ENCODE measurements at places on chromosomes 7 and 10. TPM values are rescaled to one million over a fixed set of nuclear protein-coding genes. Genes with fewer than 3 reads are reported as not detected.

SUPV3L1 gene
- total RNA-seq: 25.0 TPM

ADRA2A gene
- 2.3 TPM for total RNA-seq

STEAP2 gene
- 7.1 TPM for total RNA-seq

PITRM1 gene
- 44.0 TPM for total RNA-seq

ZCWPW1 gene
- total RNA-seq: 5.2 TPM

GPR37 gene
- total RNA-seq: 16.9 TPM

CAMK2B gene
- 5.9 TPM for total RNA-seq

SPDYE2 gene
- total RNA-seq: 0.04 TPM

DNA sequence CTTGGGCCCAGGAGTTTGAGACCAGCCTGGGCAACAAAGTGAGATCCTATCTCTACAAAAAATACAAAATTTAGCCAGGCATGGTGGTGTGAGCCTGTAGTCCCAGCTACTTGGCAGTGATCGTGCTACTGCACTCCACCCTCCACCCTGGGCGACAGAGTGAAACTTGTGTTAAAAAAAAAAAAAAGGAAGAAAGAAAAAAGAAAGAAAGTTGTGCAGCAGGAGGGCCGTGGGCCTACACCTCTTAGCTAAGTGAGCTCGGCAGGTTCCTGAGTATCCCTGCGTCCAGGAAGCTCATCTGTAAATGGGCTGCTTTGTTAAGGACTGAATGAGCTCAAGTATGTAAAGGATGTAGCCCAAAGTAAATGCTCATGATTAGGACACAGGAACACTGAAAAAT is 155.0 kb downstream of the RNF216 start:
- H3K27me3 ChIP-seq: no peaks in the 10 kb centered on the region
- H3K27ac ChIP-seq: no peak overlapping the region
- no peak overlapping the region for H3K4me3 ChIP-seq
- peaks cover 53% of the 10 kb centered on the region for H3K36me3 ChIP-seq
- peaks cover 46% of the 10 kb centered on the region for H3K4me1 ChIP-seq

- no peak overlapping the region for H3K27ac ChIP-seq
- H3K4me1 ChIP-seq: peaks cover 7% of the 10 kb centered on the region
- no peaks in the 10 kb centered on the region for H3K27me3 ChIP-seq
- no peaks in the 10 kb centered on the region for H3K36me3 ChIP-seq
- no peak for DNase-seq
Observed at GRCh38 chr7:148856578-148856881, 27.6 kb downstream of the EZH2 start.

DNA sequence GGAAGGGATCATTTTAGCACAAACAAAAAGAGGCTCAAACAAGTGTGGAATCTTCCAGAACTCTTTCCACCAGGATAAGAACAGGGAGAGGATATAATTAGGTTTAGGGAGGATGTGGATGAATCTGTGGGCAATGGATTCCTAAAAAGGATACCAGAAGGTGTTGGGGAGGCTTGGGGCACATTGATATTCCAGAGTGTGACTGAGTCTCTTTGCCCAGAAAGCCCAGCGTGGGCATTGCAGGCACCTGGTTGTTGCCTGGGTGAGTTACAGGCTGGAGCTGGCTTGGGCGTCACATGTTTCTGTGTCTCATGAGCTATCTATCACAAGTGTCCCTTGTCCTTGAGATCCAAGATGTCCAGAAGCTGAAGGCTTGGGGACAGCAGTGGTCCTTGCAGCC is 3.3 kb downstream of the COL26A1 start:
- no peak overlapping the region for H3K27ac ChIP-seq
- peaks cover 25% of the 10 kb centered on the region for H3K27me3 ChIP-seq
- H3K4me1 ChIP-seq: peaks cover 5% of the 10 kb centered on the region
- no peaks in the 10 kb centered on the region for H3K36me3 ChIP-seq
- H3K4me3 ChIP-seq: no peak overlapping the region
- no peak for DNase-seq

DNA sequence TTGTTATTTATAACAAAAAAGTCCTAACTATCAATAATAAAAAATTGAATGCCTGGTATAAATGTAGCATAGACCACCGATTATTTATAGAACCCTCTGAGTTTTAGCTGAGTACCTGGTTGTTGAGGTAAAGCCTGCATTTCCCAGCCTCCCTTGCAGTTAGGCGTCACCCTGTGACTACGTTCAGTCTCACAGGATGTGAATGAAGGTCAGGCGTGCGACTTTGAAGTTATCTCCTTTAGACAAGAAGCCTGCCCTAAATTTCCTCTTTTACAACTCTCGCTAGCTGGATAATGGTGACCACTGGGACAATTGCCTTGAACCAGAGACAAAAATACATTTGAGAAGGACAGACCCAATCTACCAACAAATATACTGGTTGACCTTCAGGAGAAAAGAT is 67.5 kb upstream of the TES start:
- no peaks in the 10 kb centered on the region for H3K4me1 ChIP-seq
- no peak overlapping the region for H3K27ac ChIP-seq
- H3K27me3 ChIP-seq: no peaks in the 10 kb centered on the region
- no peaks in the 10 kb centered on the region for H3K36me3 ChIP-seq
- no peak overlapping the region for H3K4me3 ChIP-seq

GRCh38 chr10:112820320-112820719 is 129.7 kb upstream of the TCF7L2 start:
- peaks cover 2% of the 10 kb centered on the region for H3K4me1 ChIP-seq
- H3K36me3 ChIP-seq: peaks cover 9% of the 10 kb centered on the region
- no peak overlapping the region for H3K27ac ChIP-seq
- H3K4me3 ChIP-seq: no peak overlapping the region

DNA sequence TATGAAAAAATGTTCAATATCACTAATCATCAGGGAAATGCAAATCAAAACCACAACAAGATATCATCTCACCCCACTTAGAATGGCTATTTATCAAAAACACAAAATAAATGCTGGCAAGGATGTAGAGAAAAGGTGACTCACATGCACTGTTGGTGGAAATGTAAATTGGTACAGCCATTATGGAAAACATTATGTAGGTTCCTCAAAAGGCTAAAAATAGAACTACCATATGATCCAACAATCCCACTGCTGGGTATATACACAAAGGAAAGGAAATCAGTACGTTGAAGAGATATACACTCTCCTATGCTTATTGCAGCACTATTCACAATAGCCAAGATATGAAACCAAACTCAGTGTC is 50.2 kb downstream of the CDK1 start:
- no peak for DNase-seq
- peak overlapping the region; percentile 77 for H3K27ac ChIP-seq

DNA sequence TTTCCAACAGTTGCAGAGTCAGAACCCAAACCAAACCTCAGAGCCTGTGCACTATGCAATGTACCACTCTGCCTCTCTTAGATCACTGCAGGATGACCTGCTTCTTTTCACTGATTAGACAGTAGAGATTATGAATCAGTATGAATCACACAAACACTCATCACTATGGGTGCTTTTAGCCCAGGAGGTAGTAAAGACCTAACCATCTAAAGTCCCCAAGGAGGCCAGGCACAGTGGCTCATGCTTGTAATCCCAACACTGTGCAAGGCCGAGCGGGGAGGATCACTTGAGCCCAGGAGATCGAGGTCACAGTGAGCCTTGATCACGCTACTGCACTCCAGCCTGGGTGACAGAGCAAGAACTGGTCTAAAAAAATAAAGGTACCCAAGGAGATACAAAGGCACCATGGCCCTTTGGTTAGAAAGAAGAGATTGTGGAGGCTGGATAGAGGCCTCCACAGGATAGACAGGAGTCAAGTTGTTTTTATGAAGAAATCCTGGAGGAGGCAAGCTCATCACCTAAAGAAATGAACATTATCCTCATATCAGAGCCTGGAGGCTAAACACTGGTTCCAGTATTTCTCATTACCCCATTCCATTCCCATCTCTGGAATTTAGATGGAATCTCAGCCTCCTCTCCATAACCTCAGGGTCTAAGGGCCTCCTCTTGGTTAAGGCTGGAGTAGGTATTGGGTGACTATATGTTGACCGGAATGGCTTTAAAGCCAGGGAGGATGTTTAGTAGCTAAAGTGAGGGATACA is 12.9 kb downstream of the SEC31B start:
- H3K36me3 ChIP-seq: peaks cover 37% of the 10 kb centered on the region
- no peak overlapping the region for H3K4me3 ChIP-seq
- H3K27me3 ChIP-seq: no peaks in the 10 kb centered on the region
- H3K4me1 ChIP-seq: no peaks in the 10 kb centered on the region

- no peak for DNase-seq
- no peak overlapping the region for H3K4me3 ChIP-seq
- H3K27me3 ChIP-seq: no peaks in the 10 kb centered on the region
- peaks cover 69% of the 10 kb centered on the region for H3K36me3 ChIP-seq
Observed at GRCh38 chr10:119428789-119429188, 113.7 kb downstream of the RGS10 start.

GRCh38 chr10:124285587-124286527 is 132.9 kb downstream of the OAT start:
- H3K27me3 ChIP-seq: no peaks in the 10 kb centered on the region
- H3K27ac ChIP-seq: no peak overlapping the region
- no peak for DNase-seq

DNA sequence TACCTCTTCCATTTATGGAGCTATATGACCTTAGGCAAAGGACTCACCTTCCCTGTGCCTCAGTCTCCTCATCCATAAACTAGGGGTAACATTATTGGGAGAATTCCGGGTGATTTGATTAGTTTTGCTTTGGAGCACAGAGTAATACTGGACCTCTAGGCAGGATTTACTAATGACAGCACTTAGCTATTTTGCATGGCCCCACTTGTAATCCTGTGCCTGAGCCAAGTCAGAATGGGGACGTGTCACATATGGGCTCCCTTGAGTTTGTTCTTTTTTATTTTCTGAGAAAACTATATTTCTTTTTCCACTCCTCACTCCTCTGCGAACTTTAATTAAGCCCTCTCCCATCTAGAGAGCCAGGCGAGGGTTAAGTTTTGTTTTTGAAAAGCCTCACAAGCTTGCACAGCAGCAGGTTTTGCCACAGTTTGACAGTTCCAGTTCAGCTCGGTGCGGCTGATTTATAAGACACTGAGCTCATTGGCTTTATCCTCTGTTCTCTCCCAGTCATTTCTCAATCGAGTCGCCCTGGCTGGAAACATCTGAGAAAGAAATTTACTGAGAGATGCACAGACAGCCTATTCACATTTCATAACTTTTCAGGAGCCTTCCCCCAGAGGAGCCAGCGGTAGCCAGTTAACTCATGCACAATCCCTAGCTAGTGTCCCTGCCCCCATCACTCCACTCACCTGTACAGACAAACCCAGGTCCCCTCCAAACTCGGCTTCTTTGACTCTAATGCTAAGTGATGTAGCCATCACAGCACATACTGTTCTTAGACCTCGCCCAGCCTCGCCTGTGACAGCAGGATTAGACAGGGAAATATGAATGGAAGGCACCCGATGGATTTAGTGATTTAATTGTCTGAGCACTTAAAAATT is 441.9 kb upstream of the NPVF start:
- no peaks in the 10 kb centered on the region for H3K36me3 ChIP-seq
- DNase-seq: peak; percentile 90
- H3K4me1 ChIP-seq: peaks cover 20% of the 10 kb centered on the region

- peaks cover 2% of the 10 kb centered on the region for H3K36me3 ChIP-seq
- H3K27ac ChIP-seq: no peak overlapping the region
- H3K27me3 ChIP-seq: no peaks in the 10 kb centered on the region
- peaks cover under 1% of the 10 kb centered on the region for H3K4me1 ChIP-seq
- no peak for DNase-seq
Observed at GRCh38 chr7:105890290-105890997, 14.0 kb upstream of the ATXN7L1 start.

- peaks cover 32% of the 10 kb centered on the region for H3K4me1 ChIP-seq
- H3K27ac ChIP-seq: no peak overlapping the region
- no peaks in the 10 kb centered on the region for H3K27me3 ChIP-seq
- no peak overlapping the region for H3K4me3 ChIP-seq
Observed at GRCh38 chr10:116073510-116073909, 199.5 kb downstream of the GFRA1 start.

DNA sequence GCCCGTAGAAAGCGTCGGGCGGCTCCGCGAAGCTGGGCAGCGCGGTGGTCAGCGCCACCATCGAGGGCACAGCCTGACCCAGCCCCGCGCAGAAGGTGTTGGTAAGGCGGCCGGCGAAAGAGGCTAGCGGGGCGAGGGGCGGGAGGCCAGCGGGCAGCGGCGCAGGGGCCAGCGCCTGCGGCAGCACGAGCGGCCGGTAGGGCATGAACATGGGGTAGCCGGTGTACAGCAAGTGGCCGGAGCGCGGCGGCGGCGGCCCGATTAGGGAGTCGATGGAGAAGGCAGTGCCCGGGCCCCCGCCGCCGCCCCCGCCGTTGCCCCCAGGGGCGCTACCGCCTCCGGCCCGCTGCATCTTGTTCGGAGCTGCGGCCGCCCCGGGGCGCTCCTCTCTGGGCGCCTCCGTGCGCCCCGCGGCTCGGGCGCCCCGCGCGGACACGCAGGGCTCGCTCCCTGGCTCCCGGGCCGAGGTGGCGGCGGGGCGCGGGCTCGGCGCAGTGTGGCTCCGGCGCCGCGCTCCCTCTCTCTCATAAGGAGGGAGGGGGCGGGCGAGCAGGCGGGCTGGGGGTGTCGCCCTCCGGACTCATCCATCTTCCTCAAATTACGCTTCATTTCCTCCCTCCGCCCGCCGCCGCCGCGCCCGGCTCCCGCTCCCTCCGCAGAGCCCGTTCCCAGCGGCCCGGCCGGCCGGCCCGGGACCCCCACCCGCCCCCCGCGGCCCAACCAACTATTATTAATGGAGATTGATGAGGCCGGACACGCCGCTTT is at the start of gene GBX1:
TSS of gene GBX1 (minus strand) at position 498 of the 765 bp plus-strand sequence. CDS start at position 352, 146 bp downstream.
- H3K4me1 ChIP-seq: peaks cover 13% of the 10 kb centered on the region
- peaks cover 52% of the 10 kb centered on the region for H3K27me3 ChIP-seq
- no peaks in the 10 kb centered on the region for H3K36me3 ChIP-seq
- DNase-seq: peak; percentile 49
- H3K4me3 ChIP-seq: peak within 1 kb of the TSS; percentile 32

DNA sequence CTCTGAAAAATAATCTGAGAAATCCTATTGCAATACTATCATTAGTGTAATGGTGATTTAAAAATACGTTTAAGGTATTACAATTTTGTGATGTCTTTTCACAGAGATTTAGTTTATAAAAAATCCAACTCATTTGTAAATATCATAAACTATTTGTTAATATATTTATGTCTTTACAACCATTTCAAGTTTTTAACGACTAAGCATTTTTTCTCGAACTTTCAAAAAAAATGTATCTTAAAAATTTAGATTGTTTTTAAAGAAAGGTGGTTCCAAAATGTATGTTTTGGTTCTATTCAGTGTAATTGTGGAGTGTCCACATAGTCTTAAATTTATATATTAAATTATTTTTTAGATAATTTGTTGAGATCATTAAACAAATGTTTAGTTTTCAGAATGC is 134.2 kb upstream of the TEX47 start:
- no peaks in the 10 kb centered on the region for H3K27me3 ChIP-seq
- no peak for DNase-seq
- no peak overlapping the region for H3K4me3 ChIP-seq
- H3K36me3 ChIP-seq: no peaks in the 10 kb centered on the region
- H3K4me1 ChIP-seq: no peaks in the 10 kb centered on the region

DNA sequence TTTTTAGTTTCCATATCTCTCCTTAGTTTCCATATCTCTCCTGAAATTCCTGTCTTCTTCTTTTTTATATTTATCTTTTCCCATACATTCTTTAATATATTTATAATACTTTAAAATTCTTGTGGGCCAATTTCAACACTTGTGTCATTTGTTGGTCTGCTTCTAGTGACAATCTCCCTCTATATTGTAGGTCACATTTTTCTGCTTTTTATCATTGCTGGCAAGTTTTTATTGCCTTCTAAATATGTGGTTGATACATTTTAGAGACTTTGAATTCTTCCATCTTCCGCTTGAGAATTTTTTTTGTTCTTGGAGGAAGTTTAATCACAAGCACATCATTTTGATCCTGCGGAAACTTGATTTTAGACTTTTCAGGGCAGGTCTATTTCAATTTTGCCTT is 26.0 kb upstream of the OPN4 start:
- H3K4me1 ChIP-seq: peaks cover 8% of the 10 kb centered on the region
- no peak overlapping the region for H3K27ac ChIP-seq
- H3K36me3 ChIP-seq: no peaks in the 10 kb centered on the region
- H3K27me3 ChIP-seq: peaks cover 18% of the 10 kb centered on the region

All from muscle of leg (tissue), 16 donors.